ENCODE measurements at places on chromosomes 13 and 19.
A peak's percentile ranks its signal among the peaks of the same experiment; 100 is the strongest.

DNA sequence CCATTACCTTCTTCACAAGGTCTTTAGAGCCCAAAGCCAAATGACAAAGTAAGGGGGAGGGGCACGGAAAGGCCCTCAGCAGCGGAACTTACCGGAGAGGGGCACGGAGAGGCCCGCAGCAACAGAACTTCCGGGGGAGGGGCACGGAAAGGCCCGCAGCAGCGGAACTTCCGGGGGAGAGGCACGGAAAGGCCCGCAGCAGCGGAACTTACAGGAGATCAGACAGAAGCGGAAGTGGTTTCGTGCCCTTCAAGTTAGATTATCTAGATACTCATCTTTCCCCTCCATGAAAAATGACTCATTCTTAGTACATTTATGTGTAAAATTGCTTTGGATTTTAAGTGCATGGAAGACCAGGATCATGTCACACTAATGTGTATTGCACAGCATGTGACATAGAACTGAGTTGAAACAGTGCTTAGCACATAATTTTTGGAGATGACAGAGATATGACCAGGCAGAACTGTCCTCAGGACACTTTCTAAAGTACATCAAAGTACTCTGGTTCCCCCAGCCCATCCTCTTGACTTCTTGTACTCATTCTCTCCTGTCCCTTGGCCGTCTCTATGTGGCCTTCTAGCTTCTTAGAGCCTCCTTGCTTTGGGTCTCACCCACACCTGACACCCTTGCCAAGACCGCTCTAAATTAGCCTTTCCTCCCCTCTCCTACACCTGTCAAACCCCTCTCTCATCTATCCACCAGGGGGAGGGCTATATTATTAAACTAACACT lies 25.7 kb upstream of the TPTE2 start:
- DNase-seq = peak; percentile 88

GRCh38 chr19:4088975-4089374 lies 22.3 kb upstream of the ZBTB7A start:
- DNase-seq = peak; percentile 67

DNA sequence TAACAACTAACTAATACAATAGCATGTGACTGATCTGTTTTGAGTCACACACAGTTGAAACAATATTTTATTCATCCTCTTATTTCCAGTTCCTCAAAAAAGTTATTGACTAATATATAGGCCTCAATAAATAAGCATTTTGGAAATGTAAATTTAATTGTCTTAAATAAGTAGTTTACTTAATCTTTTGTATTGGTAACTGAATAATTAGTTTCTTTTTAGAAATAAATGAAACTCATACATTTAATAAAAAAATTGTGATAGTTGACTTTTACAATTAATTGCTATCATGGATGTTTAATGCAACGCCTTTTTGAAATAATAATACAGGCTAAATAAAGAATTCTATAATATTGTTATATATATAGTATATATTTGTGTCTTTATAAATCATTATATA lies 500.8 kb upstream of the PCDH20 start:
- DNase-seq = no peak

DNA sequence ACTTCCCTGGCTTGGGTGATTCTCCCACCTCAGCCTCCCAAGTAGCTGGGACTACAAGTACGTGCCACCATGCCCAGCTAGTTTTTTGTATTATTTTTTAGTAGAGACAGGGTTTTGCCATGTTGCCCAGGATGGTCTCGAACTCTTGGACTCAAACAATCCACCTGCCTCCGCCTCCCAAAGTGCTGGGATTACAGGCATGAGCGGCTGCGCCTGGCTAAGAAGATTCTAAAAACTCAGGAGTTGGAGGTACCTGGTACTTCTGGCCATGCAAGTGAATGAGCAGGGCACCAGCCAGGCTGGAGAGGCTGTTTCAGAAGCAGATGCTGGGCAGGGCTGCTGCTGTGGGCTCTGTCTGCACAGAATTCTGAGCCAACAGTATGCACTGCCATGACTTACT lies 6.1 kb downstream of the MZF1 start:
- no peak for DNase-seq

- no peak for DNase-seq
Observed at GRCh38 chr19:39381910-39382611, 8.8 kb downstream of the PAF1 start.

DNA sequence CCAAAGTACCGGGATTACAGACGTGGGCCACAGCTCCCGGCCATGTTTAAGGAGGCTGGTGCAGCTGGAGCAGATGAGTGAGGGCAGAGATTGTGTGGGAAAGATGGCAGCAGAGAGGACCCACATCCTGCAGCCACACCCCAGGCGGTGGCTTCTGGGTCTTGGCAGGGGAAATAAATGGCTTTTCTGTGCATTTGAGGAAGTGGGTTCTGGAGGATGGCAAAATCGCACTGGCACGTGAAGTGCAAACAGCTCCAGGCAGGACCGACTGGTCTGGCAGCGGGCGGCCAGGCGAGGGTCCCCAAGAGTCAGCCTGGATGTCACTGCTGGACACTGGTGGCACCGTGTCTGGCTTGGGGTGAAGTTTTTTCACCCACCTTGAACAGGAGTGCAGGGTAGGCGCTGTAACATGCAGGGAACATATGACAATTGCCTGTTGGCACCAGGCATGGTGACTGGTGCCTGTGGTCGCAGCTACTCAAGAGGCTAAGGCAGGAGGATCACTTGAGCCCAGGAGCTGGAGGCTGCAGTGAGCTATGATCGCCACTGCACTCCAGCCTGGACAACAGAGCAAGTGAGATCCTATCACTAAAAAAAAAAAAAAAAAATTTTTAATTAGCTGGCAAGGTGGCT lies 8.4 kb downstream of the B3GNT3 start:
- peak; percentile 26 for DNase-seq

GRCh38 chr13:108087810-108088209 lies 127.5 kb downstream of the LIG4 start:
- no peak for DNase-seq

DNA sequence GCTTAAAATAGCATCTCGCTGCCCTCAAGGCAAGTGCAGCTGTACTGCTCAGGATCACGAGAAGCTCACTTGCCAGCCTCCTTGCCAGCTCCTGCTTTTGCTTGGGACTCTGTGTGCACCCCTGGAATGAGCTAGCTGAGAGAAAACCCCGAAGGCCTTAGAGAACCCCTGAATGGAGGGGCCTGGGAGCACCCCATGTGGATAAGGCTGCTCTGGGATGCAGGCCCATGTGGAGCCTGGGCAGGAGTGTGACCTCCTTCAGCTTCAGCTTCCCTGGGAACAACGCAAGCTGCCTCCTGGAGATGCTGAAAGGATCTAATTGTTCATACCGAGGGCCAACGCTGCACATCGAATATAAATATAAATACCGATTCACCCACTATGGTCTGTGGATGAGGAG lies 109.2 kb downstream of the HSPH1 start:
- DNase-seq = no peak

- DNase-seq = no peak
Observed at GRCh38 chr13:34250151-34250670, 432.3 kb downstream of the RFC3 start.

DNA sequence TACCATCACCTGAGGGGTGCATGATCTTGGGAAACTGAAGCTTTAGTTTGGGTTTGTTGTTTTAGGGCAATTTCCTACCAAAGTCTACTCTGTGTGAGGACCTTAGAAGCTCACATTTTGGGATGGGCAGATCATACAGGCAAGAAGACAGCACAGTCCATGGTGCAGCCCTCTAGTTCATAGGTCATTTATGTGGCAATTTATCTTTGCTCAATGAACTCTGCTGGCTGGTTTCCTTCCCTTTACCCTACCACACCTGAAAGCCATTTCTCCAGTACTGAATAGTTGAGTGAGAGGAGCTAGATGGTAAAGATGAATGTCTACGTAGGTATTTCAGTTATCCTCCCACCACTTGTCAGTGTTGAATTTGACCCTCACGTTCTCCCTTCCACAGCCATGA lies 87.5 kb upstream of the KLF12 start:
- no peak for DNase-seq

DNA sequence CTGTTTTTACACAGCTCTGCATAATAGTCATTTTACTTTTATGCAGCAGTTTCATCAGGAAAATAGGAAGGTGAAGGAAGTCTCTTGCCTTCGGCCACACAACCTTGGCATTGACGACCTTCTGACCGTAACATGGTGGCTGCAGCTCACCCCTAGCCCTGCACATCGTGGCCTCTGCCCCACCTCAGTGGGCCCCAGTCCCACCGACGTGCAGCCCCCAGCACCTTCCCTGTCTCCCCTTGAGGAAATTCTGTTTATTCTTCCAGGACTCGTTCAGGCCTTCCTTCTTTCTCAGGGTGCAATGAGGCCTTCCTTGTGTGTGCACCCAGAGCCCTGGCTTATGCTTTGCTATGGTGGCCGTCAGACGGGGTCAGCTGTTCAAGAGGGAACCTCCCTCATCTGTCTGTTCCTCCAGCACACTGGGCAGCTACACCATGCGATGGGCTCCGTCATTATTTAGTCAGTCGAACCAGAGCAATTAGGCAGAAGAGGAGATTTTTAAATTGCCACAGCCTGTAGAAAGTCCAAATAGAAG lies 33.3 kb downstream of the TMEM255B start:
- no peak for DNase-seq

Measured in activated CD4-positive, alpha-beta T cell treated with anti-CD3 and anti-CD28 coated beads, Interleukin-2, amount 50 U/mL, for 16 hours (primary cell).